Upper lobe of left lung (tissue), 6 donors: ENCODE measurements at places on chromosomes 2 and 18. TPM values are rescaled to one million over a fixed set of nuclear protein-coding genes. Genes with fewer than 3 reads are reported as not detected.

- H3K4me3 ChIP-seq = no peak overlapping the region
- no peak overlapping the region for H3K27ac ChIP-seq
- H3K36me3 ChIP-seq = no peaks in the 10 kb centered on the region
- no peak for DNase-seq
- H3K27me3 ChIP-seq = no peaks in the 10 kb centered on the region
Measured at GRCh38 chr2:67243919-67244318, 153.2 kb upstream of the ETAA1 start.

The KCNG2 gene
- total RNA-seq = not detected

The CYTIP gene
- 25.5 TPM for total RNA-seq

GRCh38 chr2:64352292-64352691 lies 101.7 kb upstream of the LGALSL start:
- H3K27ac ChIP-seq = no peak overlapping the region
- H3K27me3 ChIP-seq = no peaks in the 10 kb centered on the region
- no peak overlapping the region for H3K4me3 ChIP-seq
- no peaks in the 10 kb centered on the region for H3K4me1 ChIP-seq
- H3K36me3 ChIP-seq = no peaks in the 10 kb centered on the region

The FAM124B gene
- 1.5 TPM for total RNA-seq

The CPLX4 gene
- total RNA-seq = not detected

The RBM44 gene
- 1.4 TPM for total RNA-seq

- H3K27ac ChIP-seq = no peak overlapping the region
- no peaks in the 10 kb centered on the region for H3K36me3 ChIP-seq
- DNase-seq = peak; percentile 67
- no peaks in the 10 kb centered on the region for H3K4me1 ChIP-seq
- H3K27me3 ChIP-seq = no peaks in the 10 kb centered on the region
- no peak overlapping the region for H3K4me3 ChIP-seq
Measured at GRCh38 chr2:232432598-232433184, 23.3 kb upstream of the ALPI start.

The ADGRF3 gene
- total RNA-seq = 2.1 TPM

The DLGAP1 gene
- total RNA-seq = 3.0 TPM

The AFF3 gene
- 85.8 TPM for total RNA-seq

DNA sequence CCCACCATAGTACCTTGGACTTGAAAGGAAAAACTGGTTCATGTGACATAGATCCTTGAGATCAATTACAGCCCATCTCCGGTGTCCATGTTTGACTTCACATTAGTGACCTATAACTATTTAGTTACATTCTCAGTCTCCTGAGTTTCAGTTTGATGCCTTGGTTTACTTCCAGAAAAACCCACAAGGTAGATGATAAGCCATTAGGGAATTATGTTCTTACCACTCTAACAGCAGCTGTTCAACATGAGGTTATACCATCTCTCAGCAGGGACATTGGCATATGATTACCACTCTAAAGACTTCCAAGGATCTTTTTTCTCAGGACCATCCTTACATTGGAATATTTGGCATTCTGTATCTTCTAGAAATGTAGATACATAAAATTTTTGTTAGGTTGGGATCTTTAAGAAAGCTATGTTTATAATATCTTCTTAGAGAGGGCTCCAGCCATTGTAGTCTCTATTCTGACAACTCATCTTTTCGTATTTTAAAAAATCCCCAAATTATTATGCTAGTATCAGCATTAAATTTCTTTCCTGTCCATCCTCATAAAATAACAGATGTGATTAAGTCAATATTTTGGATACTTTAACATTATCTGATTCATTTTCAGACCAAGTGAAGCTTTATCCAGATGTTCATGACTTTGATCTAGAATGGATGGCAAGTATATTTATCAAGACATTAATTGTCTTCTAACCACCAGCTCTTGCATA lies 258.9 kb downstream of the RDH14 start:
- no peak overlapping the region for H3K4me3 ChIP-seq
- no peak overlapping the region for H3K27ac ChIP-seq
- H3K4me1 ChIP-seq = peaks cover 7% of the 10 kb centered on the region
- no peaks in the 10 kb centered on the region for H3K36me3 ChIP-seq
- no peaks in the 10 kb centered on the region for H3K27me3 ChIP-seq

DNA sequence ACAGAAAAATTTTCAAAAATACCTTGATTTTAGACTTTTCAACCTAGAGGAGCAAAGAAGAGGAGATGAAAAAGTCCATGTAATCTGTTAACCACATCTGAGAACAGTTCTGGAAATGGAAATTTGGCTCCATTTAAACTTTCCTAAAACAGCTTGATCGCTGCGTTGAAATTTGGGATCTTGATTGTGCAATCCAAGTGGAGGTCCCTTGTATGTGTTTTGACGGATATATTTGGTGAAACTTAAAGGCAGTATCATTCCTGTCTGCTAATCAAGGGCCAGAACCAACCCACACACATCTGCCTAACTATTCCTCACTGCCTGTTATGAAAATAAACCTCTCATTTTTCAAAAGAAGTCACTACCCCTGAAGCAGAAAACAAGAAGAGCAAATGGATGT lies 46.6 kb downstream of the SPATS2L start:
- no peak overlapping the region for H3K4me3 ChIP-seq
- no peak for DNase-seq
- H3K27ac ChIP-seq = no peak overlapping the region
- peaks cover 12% of the 10 kb centered on the region for H3K4me1 ChIP-seq
- no peaks in the 10 kb centered on the region for H3K27me3 ChIP-seq

- no peak overlapping the region for H3K4me3 ChIP-seq
- H3K4me1 ChIP-seq = no peaks in the 10 kb centered on the region
- H3K36me3 ChIP-seq = no peaks in the 10 kb centered on the region
- DNase-seq = peak; percentile 19
- no peak overlapping the region for H3K27ac ChIP-seq
- no peaks in the 10 kb centered on the region for H3K27me3 ChIP-seq
Measured at GRCh38 chr2:192828947-192829346, 634.2 kb upstream of the TMEFF2 start.

DNA sequence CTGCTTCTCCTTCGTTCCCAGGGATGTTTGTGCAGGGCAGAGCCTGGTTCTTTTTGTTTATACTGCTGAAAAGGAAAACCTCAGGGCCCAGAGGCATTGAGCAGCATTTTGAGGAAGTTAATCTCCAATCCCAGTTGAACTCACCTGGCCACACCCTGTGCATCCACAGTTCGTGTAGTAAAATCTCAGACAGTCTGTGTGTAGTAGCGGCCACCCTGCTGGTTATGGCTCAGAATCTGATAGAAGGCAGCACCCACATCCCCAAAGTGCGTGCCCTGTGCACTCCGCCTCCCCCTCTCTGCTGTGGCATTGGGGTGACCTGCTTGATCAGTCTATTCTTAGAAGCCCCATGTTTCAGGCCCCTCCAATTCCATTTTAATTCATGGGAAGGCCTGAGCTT lies 10.9 kb downstream of the TRIB2 start:
- H3K27me3 ChIP-seq = no peaks in the 10 kb centered on the region
- H3K4me3 ChIP-seq = no peak overlapping the region
- peaks cover 69% of the 10 kb centered on the region for H3K4me1 ChIP-seq

The DIS3L2 gene
- 34.6 TPM for total RNA-seq

The MROH2A gene
- total RNA-seq = not detected

The TCF4 gene
- 94.4 TPM for total RNA-seq

The ITGA6 gene
- total RNA-seq = 99.7 TPM
